ENCODE measurements at places on chromosomes 2 and 18.

GRCh38 chr2:232568161-232568560, 17.7 kb downstream of the EIF4E2 start:
- peak; percentile 63 for DNase-seq

DNA sequence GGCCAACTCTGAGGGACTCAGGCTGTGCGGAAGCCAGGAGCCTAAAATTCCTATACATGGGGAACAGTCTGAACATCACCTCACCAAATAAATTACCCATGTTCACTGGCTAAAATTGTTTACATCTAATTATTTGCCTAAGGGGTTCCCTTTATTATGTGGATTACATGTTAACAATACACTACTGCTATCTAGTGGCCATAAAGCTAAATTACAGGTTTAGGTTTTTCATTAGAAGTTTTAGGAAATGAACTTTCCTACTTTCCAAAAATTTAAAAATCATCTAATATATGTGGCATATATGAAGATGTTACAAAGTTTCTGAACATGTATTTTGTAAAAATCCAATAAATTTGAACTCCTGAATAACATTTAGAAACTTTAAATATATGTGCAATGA, 40.3 kb downstream of the PLA2R1 start:
- no peak for DNase-seq

DNA sequence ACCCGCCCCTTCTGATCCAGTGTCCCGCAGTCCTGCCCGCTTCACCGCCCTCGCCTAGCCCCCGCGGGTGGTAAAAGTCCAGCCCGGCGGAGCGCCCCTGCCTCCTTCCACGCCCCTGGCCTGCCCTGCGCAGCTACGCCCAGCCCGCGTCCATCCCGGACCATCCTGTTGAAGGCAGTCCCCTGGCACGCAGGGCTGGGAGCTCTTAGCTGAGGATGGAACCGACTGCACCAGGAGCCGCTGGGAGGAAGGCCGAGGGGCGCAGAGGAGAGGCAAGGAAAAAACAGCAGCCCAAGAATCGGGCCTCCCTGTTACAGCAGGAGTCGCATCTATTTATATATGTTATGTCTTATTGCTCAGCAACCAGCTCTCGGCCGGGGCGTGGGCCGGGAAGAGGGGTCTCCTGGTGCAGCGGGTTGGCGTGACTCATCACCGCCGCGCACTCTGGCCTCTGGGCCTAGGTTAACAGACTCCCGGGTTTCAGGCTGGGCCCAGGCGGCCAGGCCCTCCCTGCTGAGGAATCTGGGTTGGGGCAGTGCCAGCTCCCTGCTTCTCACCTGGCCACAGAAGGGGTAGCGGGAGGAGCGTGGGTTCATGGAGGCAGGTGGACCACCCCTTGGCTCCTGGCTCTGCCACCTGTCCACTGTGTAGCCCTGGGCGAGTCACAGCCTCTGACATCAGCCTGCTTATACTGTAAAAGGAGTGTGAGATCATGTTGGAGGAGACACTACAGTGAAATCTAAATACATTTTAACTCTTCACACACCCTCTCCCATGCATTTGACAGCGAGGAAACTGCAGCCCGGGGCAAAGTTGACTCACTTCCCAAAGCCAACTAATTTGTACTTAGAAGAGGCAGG, 13.4 kb upstream of the MAP3K2 start:
- no peak for DNase-seq

DNA sequence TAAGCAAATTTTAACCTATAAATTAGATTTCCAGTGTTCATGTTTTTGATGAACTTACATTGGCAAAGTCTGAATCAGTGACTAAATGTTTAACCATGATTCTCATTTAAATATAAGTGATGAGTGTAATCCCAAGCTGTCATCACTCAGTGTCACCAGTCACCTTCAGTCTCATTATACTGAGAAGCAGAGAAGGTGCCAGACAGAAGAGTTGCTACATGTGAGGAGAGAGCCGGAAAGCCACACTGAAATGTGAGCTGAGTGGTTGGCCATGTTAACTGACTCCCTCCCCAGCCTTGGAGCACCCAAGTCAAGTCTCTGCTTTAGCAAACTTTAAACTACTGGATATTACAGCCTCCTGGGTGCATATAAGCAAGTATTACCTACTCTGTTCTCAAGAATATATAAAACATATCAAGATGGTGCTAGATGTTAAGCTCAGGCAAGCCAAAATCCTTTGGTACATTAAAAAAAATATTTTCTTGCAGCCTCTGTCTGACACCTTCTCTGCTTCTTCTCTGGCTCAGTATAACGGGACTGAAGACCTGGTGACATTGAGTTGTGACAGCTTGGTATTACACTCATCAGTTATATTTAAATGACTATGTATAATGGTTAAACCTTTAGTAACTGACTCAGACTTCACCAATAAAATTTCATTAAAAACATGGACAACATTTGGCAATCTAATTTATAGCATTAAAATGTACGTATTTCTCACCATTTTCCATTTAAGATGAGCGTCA, 75.8 kb upstream of the MAP3K20 start:
- DNase-seq: no peak

- no peak for DNase-seq
Observed at GRCh38 chr2:185284696-185285095, 453.9 kb upstream of the FSIP2 start.

- no peak for DNase-seq
Observed at GRCh38 chr18:71784777-71785176, 759.4 kb downstream of the CBLN2 start.

DNA sequence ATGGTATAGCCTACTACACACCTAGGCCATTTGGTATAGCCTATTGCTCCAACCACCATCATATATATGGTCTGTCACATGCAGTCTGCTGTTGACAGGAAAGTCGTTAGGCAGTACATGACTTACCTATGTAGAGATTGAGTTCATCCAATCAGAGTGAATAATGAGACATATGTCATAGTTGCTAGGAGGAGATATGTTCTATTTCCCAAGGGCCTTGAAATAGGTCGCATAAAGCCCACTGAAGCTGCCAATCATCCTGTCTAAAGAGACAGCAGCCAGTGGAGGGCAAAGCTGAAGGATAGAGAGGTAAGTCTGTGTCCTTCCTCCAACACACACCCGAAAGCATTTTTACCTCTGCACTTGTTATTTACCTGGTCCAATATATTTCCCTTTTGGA, 263.4 kb downstream of the PTPRM start:
- DNase-seq: no peak

- peak; percentile 89 for DNase-seq
Observed at GRCh38 chr2:20185176-20186022, 39.5 kb downstream of the SDC1 start.

DNA sequence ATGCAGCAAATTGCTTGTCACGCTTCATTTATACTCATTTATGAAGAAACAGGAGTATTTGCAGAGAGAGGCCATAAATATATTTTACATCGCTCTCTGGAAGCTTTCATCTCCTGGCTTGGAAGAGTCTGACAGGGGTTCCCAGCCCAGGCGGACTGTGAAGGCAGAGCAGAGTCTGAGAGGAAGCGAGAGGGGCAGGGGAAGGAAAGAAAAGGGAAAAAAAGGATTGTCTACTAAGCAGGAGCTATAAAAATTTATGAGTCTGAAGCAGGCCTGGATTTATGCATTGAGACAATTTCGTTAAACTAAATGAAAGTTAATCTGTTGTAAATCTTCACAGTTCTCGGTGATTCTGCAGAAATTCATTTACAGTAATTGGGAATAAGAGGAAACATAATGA, 143.9 kb upstream of the GYPC start:
- DNase-seq: no peak

DNA sequence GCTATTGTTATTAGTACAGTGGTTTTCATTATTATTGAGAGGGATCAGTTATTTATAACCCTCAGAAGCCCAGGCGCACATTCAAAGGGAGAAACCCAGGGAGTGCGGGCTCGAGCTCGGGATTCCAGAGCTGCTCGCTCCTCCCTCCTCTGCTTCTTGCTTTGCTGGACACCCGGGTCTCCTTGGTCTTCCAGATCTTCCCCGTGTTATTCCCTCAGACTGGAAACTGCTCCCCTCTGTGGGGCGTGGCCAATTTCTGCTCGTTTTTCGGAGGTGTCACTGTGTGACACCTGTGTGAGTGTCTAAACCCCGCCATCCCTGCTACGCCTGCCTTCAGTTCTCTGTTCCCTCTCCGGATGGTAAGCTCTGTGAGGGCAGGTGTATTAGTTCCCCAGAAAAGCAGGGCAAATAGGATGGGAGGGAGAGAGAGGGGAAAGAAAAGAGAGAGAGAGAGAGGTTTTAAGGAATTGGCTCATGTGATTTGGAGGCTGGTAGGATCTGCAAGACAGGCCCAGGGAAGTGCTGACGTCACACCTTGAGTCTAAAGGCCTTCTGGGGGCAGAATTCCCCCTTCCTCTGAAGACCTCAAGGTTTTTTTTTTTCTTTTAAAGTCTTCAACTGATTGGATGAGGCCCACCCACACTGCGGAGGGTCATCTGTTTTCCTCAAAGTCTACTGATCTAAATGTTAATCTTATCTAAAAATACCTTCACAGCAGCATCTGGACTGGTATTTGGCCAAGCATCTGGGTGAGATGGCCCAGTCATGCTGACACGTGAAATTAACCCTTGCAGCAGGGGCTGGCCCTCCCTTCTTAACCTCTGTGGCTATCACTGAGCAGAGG, 457.3 kb upstream of the ID2 start:
- DNase-seq: no peak

GRCh38 chr2:239349453-239350135, 51.2 kb downstream of the HDAC4 start:
- no peak for DNase-seq

- DNase-seq: no peak
Observed at GRCh38 chr18:44938720-44939665, 258.3 kb downstream of the SETBP1 start.

- peak; percentile 27 for DNase-seq
Observed at GRCh38 chr2:223563462-223563861, 38.7 kb downstream of the SCG2 start.

DNA sequence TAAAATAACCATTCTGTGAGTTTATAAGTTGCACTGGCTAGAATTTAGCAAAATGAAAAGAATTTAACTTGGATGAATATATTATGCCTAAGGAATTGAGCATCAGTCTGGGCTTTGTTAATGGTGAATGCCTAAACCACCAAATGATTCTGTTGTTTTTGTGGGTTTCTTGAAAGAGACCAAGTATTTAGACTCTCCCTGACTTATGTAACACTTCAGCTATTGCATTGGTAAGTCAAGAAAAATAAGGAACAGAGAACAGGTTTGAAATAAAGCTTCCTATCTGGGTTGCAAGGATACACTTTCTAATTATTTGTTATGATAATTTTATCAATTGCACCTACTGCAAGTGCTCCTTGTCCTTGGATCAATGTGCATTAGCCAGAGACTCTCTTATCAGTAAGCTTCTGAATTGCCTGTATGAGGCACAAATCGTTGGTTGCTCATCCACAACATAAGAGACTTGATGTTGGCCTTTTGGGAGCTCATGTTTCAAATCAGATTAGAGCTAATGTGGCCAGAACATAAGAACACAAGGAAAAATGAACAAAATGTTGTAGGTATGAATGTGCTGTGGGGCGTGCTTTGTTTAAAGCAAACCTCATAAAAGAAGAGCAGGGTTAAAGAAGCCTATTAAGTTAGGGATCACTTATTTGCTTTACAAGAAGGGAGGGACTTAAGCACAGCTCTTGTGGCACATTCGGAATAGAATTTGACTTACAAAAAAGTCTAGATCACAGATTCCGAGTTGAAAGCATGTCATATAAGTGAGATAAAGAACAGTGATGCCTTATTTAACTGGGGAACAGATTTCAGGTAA, 37.2 kb downstream of the PRKCE start:
- DNase-seq: no peak

- no peak for DNase-seq
Observed at GRCh38 chr2:42196403-42197267, 27.5 kb downstream of the EML4 start.

- peak; percentile 12 for DNase-seq
Observed at GRCh38 chr2:220556658-220557057, 929.2 kb downstream of the SLC4A3 start.

- no peak for DNase-seq
Observed at GRCh38 chr2:186925514-186925913, 76.5 kb upstream of the ZSWIM2 start.

GRCh38 chr2:107305966-107306365, 420.0 kb upstream of the ST6GAL2 start:
- no peak for DNase-seq

DNA sequence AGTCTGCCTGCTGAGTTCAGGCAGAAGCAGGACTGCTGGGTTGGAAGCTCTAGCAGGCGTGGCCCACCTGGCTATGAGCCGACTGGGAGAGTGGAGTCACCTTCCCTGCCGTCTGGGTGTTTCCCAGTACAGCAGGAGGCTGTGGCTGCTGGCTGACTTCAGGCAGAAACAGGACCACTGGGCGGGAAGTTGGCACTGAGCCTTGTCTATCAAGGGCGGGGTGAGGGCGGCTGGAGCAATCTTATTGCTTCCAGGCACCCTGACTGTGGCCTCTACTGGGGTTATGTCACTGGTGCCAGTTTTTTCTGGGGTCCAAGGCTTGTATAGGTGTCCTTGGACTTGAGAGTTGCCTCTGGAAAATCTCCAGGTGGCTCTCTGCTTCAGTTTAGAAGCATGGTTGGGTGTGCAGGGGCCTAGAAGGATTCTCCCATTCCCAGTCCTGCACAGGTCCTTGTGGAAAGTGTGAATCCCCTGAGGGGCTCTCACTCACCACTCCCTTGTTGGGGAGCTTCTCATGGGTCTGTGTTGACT, 30.5 kb downstream of the LTBP1 start:
- DNase-seq: peak; percentile 73

- no peak for DNase-seq
Observed at GRCh38 chr2:114442510-114442909, at the start of gene DPP10. DPP10 (plus strand) TSS chr2:114442641.

- no peak for DNase-seq
Observed at GRCh38 chr2:236265675-236266074, 1.5 kb upstream of the ASB18 start.

DNA sequence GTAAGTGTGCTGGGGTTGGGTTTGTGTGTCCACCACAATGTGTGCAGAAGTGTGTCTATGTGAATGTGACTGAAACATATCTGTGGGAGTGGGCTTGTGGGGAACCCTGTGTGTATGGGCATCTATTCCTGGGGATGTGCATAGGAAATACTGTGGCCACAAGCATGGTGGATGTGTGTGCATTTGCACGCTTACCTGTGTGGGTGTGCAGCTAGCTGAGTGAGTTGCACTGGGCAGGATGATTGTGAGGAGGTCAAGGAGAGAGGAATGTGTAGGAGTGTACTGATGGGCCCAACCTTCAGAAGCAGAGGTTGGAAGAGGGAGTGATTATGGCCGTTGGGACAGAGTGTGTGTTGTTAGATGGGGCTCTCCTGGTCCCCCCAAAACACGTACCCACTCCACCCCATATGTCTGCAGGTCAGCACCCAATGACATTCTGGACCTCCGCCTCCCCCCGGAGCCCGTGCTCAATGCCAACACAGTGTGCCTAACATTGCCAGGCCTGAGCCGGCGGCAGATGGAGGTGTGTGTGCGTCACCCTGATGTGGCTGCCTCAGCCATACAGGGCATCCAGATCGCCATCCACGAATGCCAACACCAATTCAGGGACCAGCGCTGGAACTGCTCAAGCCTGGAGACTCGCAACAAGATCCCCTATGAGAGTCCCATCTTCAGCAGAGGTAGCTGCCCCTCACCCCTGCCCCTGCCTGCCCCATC, 1.2 kb downstream of the WNT10A start:
- no peak for DNase-seq
